HEK293T (cell line): ENCODE measurements at places on chromosomes 6 and 20.

GRCh38 chr20:16107172-16107870 is 465.9 kb downstream of the KIF16B start:
- no peak for DNase-seq

DNA sequence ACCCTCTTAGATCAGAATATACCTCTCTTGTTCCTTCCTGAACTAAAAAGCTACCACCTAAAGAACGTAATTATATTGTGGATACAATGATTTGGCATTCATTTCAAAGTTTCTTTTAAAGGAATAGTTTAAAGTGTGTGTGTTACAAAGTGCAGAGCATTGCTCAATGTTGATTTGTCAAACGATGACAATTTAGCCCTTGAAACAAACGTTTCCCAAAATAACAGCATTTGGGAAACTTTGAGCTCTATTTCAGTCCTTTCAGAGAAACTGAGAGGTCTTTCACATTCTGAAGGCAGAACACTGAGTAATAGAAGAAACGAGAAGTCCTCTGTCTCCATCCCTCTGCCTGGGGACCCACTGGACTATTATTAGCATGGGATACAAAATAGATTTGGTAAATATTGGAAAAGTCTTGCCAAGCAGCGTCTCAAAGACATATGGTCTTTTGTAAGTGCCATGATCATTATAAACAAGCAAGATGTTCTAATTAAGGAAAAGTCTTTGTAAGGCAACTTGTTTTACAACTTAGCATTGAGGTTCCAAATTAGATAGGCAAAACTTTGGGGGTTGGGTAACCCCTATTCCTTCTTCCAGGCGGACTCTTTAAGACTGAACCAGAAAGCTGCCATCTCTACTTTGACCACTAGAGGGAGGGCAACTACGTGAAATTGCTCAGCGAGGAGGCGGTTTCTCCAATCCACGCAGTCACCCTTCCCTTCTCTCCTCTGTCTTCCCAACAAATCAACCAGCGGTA is 208.8 kb downstream of the RNF144B start:
- DNase-seq: peak; percentile 63

DNA sequence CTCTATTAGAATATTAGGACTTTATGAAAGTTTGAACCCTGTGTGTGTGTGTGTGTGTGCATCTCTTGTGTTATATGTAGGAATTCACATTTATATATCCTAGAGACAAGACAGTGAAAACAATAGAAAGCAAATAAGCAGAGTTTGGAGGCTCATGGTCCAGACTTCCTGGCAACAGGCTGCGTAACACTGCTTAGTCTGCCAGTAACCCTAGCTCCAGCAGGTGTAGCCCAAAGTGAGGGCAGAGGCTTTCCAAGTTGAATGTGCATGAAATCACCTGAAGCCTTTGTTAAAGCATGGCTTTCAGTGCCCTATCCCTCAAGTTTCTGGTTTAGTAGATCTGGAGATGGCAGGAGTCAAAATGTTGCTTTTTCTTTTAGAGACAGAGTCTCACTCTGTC is 569.9 kb downstream of the KIF16B start:
- no peak for DNase-seq

DNA sequence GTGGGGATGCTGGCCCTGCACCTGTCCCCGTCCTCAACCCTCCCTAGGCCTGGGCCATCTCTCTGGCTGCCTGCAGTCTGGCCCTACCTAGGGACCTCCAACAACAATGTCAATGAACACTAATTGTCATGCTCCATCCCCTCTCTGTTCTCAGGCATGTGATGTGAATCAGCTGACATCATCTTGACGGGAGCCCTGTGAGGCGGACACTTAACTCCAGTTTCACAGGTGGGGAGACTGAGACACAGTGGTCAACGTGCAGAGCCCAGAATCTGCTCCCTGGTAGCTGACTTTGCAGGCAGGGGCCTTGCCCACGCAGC is 762 bp upstream of the TCEA2 start:
- DNase-seq: no peak

DNA sequence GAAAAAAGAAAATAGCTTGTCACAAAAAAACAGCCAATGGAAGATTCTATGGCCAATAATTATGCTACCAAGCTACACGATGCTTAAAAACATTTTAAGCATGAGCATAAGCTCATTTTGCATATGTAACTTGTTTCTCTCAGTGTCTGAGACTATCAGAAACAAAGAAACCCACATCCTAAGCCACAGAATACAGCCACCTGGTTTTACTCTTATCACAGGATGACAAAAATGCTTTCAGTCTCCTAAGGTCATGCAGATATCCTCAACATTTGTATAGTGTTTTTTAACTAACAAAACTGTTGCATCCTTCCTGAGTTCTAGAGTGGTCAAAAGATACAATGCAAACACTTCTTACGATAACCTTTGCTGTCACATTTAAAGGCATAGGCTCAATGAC is 172.1 kb upstream of the RUNX2 start:
- no peak for DNase-seq

DNA sequence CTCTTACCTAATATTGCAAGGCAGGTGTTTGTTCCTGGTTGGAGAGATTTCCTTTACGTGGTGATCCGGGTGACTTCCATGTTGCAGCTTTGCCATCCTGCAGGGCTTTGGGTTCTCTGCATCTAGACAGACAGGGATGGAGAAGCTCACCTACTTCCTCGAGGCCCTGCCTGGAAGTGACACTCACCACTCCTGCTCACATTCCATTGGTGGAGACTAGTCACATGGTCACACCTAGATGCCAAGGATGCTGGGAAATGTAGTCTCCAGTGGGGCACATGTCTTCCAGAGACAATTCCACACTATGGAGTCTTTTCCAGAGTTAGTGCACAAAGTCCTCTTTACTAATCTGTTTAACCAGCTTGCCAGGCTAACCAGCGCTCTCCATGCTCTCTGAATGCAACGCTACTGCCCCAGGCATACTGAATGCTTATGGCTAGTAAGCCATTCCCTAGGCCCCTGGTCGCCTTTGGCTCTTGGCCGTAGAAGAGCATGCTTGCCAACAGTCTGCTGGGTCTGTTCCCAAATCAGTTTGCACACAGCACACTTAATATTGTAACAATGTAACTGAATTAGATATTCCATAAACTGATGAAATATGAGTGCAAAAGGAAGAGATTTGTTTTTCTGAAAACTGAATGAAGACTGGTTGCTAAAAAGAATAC is 6.7 kb upstream of the KCNK15 start:
- peak; percentile 89 for DNase-seq

- DNase-seq: peak; percentile 59
Measured at GRCh38 chr20:21235484-21236445, 67.4 kb upstream of the XRN2 start.

GRCh38 chr6:56348578-56348977 is 101.2 kb upstream of the COL21A1 start:
- DNase-seq: no peak

GRCh38 chr6:12069891-12070529 is 57.9 kb downstream of the HIVEP1 start:
- no peak for DNase-seq

- no peak for DNase-seq
Measured at GRCh38 chr20:41531518-41532275, 86.5 kb downstream of the CHD6 start.

DNA sequence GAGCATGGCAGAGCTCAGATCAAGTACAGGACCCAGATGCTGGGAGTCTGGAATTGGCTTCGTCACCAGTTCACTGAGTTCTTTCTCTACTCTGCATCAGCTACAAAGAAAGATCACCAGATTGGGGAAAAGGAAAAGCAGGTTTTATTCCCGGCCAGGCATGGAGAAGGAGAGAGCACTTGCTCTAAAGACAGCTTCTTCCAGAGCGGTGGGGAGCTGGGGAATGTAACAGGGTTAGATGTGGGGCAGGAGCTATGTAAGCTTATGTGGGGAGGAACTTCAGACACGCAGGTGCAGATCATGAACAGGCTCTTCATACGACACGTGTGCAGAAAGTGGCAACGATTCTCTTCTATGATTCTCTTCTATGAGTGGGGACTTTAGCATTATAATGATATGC is 4.9 kb upstream of the ACSS1 start:
- DNase-seq: no peak

- no peak for DNase-seq
Measured at GRCh38 chr6:148293181-148293995, 49.2 kb upstream of the SASH1 start.

- DNase-seq: no peak
Measured at GRCh38 chr6:47665112-47665511, 33.3 kb upstream of the ADGRF4 start.

DNA sequence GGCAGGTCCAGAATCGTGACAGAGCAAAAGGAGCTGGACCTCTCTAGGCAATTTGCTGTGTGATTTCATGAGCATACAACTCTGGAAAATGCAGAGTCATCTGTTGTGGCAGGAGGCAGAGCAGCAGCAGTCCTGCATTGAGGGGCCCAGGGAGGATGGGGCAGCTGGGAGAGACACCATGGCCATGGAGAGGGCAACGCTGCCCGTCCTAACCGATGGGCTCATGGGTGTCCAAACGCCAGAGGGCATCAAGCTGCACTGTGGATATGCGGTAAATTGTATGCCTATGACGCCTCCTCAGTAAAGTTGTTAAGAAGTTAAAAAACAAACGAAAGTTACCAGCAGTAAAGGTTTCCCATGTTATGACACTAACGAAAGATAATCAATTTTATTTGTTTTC is 42.2 kb upstream of the DACT2 start:
- DNase-seq: no peak

DNA sequence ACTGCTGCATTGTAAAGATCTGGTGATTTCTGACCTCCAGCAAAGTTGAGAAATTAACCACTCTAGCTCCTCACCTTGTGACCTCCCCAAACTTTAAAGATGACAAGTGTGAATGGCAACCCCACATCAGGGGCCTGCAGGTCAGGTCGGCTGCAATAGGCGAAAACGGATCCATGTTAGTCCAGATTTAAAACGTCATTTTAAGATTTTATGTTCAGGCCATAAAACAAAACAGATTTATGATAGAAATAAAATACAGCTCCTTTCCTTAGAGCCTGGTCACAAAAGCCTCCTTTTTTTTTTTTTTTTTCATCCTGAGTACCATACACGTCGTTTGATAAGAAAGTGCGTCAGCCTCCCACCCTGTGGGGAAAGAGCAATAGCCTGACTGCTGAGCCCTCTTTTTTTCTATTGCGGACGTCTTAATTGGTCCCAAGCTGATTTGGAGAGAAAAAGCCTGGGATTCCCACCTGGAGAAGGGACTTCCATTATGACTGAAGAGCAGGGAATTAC is 519.2 kb upstream of the NOX3 start:
- DNase-seq: peak; percentile 33

GRCh38 chr6:97586344-97586743 is 303.3 kb upstream of the MMS22L start:
- peak; percentile 17 for DNase-seq

DNA sequence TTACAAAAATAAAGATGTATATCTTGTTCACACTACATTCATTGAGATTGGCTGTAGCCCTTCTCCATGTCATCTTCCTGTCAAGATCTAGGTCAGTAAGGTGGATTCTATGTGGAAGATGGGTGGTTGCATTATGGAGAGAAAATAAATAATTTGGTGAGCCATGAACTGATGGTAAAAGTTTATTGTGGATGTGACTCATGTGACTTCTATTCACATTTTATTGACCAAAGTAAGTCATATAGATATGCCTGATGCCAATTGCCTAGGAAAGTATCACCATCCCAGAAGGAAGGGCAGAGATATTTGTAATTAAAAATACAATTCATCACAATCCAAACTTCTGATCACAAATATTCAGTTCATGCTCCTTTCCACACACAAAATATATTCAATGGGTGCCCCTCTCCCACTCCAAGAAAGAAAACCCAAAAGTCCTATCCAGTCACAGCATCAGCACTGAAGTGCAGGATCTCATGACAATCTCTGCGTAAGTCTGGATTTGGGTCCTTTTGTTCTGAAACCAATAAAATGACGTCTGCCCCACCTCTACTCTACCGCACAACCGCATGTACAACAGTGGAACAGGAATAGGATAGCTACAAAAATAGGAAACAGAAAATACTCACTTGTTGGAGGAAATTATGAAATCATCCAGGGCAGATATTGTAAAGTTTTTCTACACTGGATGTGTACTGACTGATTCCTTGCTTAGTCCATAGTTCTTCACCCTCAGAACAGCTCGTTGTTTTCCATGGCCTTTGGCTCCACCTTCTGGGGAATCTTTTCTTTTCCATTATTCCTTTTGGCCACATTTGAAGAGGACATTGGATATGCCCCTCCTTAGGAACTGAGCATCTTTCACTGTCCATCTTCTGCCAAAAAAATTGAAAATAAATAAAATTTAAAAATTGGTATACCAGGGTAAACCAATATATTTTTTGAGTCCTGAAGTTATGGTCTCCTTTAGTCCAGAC is 16.1 kb upstream of the SLC17A3 start:
- DNase-seq: peak; percentile 47

DNA sequence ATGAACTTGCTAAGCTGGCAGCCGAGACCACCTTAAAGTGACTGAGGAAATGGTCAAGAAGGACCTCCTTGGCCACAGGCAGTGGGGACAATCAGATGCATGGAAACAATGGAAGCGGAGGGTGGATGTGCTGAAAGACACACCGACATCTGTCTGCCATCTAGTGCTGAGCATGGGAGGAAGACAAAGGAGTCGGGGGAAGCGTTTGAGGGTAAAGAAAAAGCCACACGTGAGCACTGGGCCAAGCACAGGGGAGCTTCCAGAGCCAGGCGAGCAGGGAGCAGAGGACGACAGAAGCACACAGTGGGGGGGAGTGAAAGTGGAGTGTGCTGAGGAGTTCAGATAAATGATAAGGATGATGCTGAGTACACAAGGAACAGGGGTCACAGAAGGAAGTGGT is 367.8 kb downstream of the ZFAND3 start:
- no peak for DNase-seq

GRCh38 chr20:11137688-11138087 is 463.9 kb upstream of the JAG1 start:
- DNase-seq: no peak

GRCh38 chr6:142118328-142118727 is 14.4 kb upstream of the GJE1 start:
- DNase-seq: no peak

DNA sequence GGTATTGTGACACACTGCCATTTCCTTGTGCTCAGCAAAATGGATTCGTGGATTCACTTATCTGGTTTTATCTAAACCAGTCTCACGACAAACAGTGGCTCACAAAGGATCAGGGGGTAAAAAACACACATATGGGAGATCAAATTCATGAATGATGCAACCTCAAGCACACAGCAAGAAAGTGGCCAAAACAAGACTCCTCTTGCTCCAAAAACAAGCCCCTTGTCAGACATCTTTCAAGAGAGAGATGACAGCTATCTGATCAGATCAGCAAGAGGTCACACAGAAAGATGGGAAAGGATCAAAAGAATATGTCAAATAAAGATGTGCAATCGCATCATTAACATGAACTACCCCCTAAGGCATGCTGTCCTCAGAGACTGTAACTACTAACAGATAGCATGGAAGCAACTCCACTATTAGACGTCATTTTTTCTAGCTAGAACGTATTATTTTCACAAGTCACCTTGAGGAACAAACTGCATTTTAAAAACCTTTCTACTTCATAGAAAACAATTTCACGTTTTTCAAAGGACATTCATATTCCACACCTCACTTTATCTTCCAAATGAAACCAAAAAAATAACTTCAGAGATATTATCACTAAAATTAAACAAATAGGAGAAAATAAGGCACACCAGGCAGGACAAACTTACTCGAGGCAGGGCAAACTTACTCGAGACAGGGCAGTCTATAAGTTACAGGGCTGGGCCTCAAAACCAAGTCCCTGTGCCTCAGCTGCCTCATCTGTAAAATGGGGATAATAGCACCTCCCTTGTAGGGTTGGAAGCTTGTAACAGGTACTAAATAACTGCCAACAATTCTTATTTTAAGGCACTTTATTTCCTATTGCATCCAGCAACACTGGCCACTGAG is 122.3 kb downstream of the PREX1 start:
- DNase-seq: no peak
